ENCODE measurements at places on chromosomes 6 and 20.
A peak's percentile ranks its signal among the peaks of the same experiment; 100 is the strongest.

GRCh38 chr6:136085370-136086115 lies 164.6 kb downstream of the MTFR2 start:
- no peak for DNase-seq

GRCh38 chr6:41159415-41160082 lies 3.4 kb downstream of the TREM2 start:
- no peak for DNase-seq

DNA sequence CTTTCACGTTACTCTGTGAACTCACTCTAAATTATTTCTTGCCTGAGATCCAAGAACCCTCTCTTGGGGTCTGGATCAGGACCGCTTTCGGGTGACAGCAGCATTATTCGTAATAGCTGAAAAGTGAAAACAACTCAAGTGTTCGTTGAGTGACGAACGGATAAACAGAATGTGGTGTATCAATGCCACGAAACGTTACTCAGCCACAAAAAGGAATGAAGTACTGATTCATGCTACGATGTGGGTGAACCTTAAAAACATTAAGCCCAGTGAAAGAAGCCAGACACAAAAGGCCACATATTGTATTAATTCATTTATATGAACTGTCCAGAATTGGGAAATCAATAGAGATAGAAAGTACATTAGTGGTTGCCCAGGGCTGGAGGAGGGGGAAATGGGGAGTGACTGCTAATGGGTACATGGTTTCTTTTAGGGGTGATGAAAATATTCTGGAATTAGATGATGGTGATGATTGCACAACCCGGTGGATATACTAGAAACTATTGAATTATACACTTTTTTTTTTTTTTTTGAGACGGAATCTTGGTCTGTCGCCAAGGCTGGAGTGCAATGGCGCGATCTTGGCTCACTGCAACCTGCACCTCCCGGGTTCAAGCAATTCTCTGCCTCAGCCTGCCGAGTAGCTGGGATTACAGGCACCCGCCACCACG lies 8.4 kb downstream of the PTGIS start:
- DNase-seq = no peak

DNA sequence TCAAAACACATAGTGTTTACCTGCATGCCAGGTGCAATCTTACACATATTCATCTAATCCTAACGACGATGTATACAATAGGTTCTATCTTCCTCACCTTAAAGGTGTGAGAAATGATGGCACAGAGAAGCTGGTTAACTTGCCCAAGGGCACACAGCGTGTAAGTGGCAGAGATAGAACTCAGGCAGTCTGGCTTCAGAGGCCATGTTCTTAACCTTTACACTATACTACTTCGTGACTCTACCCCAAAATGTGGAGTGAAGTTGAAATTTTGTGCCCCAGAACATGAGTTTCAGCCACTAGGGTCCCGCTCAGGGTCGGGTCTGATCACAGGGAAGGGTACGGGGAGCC lies 584 bp downstream of the VPS52 start:
- DNase-seq = no peak

DNA sequence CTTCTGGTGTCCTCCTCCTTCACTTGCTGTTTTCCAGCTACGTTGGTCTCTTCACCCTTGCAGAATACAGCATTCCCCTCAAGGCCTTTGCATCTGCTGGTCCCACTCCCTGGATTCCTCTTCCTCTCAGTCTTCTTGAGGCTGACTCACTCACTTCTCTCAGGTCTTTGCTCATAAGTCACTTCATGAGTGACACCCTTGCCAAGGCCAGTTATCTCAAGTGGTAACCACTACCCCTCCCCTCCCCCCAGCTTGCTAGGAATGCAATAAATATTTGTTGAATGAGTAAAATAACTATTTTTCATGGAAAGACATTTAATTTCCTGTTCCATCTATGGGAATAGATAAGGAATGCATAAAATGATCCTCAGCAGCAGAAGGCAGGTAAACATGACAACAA lies 131.7 kb downstream of the PLCB4 start:
- no peak for DNase-seq

DNA sequence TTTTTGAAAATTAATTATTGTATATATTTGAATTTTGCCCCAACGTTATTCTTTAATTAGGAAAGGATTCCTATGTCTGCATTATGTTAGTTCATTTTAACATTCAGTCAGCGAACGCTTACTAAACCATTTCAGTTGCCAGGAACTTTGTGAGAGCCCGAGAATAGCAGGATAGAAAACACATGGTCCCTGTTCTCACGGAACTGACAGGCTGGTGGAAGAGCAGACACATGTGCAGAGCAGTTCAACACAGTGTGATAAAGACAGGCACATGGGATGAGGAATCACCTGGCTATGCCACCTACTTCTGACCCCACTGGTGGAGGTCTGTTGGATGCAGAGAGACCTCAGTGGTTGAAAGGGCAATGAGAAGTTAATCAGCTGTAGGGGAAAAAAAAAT lies 367.2 kb downstream of the EPM2A start:
- DNase-seq = no peak

DNA sequence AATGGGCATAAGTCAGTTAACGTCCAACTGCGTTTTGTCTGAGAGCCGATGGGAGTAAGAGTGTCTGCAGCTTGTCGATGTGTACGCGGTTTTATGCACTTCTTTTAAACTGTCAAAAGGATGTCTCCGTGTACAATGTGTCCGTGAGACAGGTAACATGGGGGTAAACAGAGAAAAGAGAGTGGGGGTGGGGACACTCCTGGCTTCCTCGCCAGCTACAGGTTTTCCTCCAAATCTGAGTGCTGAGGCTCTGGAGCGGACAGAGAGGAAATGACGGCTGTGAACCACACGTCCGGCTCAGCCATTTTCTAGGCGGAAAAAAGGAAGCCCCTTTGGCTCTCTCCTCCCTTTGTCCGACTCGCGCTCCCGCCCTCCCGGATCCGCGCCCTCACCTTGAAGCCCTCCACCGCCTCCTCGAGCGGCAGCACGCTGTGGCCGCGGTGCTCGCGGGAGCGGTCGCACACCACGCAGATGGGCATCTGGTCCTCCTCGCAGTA lies 916 bp downstream of the TRIM27 start:
- peak; percentile 61 for DNase-seq

DNA sequence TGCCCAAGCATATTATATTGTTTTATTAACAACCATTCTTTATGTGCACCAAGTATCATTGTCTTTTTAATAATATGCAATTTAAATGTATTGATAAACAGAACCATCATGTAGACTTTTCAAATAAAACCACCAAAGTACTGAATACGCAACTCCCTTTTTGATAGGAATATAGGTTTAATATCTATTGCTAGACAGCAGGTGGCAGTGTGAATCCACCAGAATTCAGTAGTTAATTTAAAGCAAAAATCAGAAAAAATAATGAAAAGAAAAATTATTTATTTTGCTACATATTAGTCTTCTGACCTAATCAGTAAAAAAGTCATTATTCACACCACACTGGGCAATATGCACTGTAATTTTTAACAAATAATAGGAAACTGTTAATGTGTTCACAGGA lies 143.7 kb downstream of the KLHL32 start:
- peak; percentile 47 for DNase-seq

- no peak for DNase-seq
These were observed 539.1 kb downstream of the CD83 start for GRCh38 chr6:14656649-14657048.

DNA sequence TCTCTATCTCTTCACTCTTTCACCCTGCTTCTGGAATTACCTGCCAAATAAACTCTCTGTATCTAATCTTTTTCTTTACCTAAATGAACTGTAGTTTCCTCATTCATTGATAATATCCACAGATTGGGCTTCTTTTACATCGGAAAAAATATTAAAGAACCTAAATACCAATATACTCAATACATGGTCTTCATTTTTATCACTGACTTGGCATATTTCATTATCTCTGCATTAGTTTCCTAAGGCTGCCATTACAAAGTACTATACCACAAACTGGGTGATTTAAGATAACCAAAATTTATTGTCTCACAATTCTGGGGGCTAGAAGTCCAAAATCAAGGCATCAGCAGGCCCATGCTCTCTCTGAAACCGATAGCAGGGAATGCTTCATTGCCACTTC lies 411.9 kb upstream of the SPTLC3 start:
- DNase-seq = no peak

GRCh38 chr6:105988321-105988720 lies 97.8 kb upstream of the PRDM1 start:
- no peak for DNase-seq

- DNase-seq = no peak
These were observed 11.8 kb downstream of the ENPP1 start for GRCh38 chr6:131819572-131820124.

DNA sequence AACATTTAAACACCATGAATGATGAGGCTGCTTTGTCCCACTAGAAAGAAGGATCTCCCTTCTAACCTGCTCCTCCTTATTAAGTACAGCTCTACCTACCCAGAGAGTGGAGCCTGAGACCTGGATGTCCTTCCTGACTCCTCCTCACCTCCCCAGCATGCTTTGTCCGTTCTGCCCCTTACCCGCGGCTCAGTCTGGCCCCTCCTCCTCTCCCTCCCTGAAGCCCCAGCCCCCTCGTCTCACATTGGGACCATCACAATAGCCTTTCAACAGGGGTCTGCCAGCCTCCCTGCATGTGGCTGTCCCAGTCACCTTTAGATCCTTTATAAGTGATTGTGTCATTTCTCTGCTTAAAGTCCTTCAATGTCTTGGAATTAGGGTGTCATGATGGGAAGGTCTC lies 72.5 kb downstream of the DZANK1 start:
- DNase-seq = no peak

- DNase-seq = no peak
These were observed 998.0 kb upstream of the GJE1 start for GRCh38 chr6:141134723-141135122.

DNA sequence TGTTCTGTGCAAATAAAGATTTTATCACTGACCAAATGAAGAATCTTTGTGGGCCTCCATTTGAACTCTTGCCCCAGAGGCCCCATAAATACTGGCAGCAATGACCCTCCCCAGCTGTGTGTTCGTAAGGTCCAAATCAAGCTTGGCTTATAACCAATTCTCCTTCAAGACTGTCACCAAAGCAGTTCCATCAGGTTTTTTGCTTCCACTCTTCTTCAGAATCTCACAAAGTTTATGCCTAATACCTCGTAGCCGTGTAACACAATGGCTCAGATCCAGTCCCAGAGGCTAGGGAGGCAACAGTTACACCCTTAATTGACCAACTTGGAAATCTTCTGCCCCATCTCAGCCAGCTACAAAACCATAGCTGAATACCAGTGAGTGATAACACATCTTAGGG lies 120.5 kb downstream of the HIVEP2 start:
- no peak for DNase-seq

All from kidney capillary endothelial cell (primary cell).